Foreskin keratinocyte (primary cell): ENCODE measurements at places on chromosomes 7 and 10.

DNA sequence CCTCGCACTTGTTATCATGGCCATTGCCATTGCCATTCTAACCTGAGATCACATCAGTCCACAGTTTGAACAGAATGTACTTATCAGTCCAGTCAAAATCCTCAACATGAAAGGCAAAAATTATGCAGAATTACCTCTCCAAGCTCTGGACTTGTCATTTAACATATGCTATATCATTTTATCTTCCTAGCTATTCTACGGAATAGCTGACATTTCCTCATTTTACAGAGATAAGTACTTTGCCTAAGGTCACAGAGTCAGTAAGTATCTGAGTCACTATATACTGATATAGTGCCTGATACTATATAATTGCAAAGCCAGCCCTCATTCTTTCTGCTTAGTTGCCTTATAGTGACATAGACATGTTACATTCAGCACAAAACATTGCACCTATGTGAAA is 456.9 kb upstream of the GHITM start:
- DNase-seq: no peak

DNA sequence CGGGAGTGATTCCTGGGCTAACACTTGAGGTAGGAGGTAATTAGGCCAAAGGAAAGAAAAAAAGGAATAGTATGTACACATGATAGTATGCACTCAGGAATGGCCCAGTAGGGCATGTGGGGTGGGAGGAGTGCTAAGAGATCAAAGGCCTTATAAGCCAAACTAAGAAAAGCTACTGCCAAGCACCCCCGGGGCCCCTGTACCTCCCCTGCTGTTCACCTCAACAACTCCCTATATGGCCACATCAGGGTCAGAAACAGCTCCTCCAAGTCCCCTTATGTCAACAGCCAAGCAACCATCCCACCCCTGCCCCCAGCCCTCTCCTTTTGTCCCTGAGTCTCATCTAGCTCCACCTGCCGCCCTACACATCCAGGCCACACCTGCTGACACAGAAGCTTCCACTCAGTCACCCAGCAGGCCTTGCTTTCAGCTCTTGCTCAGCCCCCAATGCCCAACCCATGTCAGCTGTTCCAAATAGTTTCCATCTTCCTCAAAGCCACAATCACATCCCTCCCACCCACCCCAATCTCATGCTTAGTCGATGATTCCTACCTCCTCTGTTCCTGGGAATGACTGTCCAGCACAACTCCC is 80.2 kb downstream of the SORBS1 start:
- DNase-seq: no peak

GRCh38 chr10:27157150-27157549 is 2.0 kb downstream of the MASTL start:
- DNase-seq: no peak

- DNase-seq: peak; percentile 54
Measured at GRCh38 chr7:144824360-144824759, 11.5 kb downstream of the TPK1 start.

GRCh38 chr7:102914585-102914984 is 1.8 kb downstream of the LRRC17 start:
- DNase-seq: no peak

GRCh38 chr10:32929634-32930033 is 28.4 kb downstream of the ITGB1 start:
- no peak for DNase-seq

DNA sequence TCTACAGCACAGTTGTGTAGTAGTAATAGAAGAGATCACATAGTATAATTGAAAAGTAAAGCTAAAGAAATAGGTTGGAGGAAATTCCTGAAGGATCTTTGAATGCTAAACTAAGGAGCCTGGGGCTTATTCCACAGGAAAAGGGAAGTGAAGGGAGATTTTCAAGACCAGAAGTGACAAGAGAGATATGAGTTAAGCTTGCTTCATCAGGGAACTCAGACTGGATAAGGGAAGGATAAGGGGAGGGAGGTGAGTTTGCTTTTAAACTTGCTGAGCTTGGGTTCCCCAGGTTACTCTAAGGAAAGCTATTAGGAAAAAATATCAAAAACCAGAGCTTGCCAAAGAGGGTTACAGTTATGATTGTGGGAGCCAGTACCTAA is 182.4 kb downstream of the RAPGEF5 start:
- no peak for DNase-seq
